ENCODE measurements at places on chromosomes 7 and 10.

GRCh38 chr10:74202356-74202755, 51.3 kb downstream of the ADK start:
- no peak for DNase-seq

DNA sequence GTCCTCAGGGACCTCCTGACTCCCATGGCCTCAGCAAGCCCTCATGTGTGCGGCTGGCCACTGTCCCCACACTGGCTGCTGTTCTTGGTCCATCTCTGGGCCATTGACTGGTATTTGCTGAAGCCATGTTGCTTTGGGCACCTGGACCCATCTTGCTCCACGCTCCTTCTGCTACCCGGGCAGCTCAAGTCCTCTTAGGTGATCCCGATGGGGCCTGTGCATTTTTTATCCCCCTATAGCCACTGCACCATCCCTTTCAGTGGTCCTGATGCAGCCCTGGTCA, 16.7 kb downstream of the RAMP3 start:
- DNase-seq: peak; percentile 3

DNA sequence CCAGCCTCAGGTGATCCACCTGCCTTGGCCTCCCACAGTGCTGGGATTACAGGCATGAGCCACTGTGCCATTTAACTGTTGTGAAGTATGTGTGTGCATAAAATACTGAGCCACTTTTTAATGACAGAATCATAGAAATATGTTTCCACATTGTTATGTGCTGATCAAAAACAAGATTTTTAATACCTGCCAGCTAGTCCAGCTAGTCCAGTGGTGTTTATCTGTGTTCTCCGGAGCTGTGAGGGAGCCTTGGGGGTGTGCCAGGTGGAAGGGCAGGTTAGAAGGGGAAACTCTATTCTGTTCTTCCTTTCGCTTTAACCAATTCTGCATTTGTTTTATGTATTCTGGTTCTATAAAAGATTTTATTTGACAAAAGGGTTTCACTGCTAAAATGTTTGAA, 7.0 kb downstream of the FAM221A start:
- no peak for DNase-seq

DNA sequence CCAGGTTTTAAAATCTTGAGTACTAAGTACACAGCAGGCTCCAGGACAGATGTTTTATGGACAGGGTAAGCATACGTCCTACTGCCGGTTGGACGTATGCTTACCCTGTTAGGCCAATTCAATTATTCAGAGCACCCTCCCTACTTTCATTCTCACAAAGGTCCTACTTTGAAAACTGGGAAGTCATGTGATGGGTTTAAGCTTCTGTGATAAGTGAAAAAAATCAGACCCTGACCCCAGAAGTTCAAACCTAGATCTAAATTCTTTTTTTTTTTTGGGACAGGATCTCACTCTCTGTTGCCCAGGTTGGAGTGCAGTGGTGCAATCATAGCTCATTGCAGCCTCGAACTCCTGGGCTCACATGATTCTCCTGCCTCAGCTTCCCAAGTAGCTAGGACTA, 55.2 kb downstream of the HIPK2 start:
- DNase-seq: no peak

DNA sequence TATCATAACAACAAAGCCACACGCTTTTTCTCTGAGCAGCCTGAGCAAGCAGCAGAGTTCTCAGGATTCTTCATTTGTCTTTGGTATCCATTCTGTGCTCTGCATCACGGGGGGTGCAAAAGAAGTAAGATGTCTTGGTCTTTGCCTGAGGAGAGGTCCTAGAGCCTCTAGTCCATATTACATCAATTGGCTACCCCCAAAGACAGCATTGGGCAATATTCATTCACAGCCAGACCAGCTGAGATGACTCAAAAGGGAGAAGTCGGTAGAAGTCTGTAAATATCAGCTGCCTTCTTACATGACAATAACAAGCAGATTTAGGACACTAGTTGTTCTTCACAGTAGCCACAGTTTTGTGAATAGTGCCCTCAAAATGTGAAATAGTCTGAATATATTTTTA, 66.6 kb downstream of the FZD1 start:
- no peak for DNase-seq

GRCh38 chr7:107501593-107501992, 31.7 kb downstream of the GPR22 start:
- DNase-seq: no peak

- no peak for DNase-seq
Observed at GRCh38 chr7:148264933-148265557, 325.5 kb upstream of the C7orf33 start.

DNA sequence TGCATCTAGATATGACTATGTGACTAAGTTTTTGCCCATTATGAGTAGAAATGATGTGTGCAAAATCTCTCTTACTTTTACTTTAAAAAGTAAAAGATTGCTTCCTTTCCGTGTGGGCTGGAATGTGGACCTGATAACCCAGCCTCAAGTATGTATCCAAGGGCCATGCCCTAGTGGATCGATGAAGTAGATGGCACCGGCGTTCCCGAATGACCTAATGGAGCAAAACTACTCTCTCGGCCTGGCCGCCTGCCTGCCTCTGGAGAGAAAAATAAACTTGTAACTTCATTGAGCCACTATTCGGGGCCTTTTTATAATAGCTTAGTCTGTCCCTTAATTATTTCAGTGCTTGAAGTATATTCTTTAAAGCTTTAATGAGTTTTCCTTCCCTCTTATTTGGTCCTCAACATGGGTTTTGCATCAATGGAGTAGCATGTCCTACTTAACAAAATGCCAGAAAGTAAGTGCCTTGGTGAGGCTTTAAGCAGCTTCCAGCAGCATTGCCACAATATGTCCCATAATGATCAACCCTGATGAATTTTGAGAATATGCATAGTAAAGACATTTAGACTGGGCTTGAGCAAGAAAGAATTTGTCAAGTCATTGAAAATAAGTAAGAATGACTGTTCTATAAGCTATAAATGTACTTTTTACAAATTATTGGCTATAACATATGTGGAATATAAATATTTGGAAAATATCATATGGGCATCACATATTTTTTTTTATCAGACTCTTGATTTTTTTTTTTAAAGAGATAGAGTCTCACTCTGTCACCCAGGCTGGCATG, 61.4 kb downstream of the PLXDC2 start:
- DNase-seq: no peak

GRCh38 chr7:29490094-29490607, 73.5 kb upstream of the PRR15 start:
- no peak for DNase-seq

DNA sequence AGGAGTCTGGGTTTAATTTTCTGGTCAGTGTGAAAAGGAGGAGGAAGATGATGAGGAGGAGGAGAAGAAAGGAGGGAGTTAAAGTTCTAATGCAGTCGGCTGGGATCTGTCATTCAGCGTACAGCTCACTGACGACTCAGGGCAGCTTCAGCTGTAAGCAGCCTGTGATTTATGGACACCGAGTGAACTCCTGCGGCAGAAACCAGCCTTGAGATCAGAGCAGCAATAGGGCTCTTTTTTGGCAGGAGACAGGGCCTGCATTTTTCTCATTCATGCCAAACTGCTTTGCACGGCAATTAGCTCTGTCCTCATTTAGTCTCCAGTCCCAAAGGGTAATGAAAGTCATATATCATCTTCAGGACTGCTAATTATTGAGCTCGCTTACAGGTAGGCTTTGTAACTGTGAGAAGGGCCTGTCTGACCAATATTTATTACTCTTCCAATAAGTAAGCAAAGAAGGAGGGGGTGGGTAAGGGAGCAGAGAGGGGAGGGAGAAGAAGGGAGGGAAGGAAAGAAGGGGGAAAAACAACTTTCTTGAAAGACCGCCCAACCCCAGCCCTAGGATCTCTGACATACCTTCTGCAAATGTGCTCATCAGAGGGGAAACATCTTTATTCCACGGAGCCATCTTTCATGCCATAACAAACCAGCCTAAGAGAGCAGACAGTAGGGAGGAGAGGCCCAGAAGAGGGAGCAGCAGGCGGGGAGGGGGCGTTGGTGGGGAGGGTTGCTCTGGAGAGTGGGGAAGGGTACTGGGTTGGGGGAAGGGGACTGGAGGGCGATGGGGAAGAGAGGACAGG, 48.1 kb upstream of the COMTD1 start:
- no peak for DNase-seq

GRCh38 chr10:48885376-48885775, 54.3 kb downstream of the LRRC18 start:
- no peak for DNase-seq

- DNase-seq: peak; percentile 32
Observed at GRCh38 chr7:23261843-23262452, 15.4 kb downstream of the GPNMB start.

- DNase-seq: no peak
Observed at GRCh38 chr7:157195868-157196267, 57.1 kb downstream of the UBE3C start.

- DNase-seq: no peak
Observed at GRCh38 chr10:110192552-110192951, 14.9 kb upstream of the MXI1 start.

DNA sequence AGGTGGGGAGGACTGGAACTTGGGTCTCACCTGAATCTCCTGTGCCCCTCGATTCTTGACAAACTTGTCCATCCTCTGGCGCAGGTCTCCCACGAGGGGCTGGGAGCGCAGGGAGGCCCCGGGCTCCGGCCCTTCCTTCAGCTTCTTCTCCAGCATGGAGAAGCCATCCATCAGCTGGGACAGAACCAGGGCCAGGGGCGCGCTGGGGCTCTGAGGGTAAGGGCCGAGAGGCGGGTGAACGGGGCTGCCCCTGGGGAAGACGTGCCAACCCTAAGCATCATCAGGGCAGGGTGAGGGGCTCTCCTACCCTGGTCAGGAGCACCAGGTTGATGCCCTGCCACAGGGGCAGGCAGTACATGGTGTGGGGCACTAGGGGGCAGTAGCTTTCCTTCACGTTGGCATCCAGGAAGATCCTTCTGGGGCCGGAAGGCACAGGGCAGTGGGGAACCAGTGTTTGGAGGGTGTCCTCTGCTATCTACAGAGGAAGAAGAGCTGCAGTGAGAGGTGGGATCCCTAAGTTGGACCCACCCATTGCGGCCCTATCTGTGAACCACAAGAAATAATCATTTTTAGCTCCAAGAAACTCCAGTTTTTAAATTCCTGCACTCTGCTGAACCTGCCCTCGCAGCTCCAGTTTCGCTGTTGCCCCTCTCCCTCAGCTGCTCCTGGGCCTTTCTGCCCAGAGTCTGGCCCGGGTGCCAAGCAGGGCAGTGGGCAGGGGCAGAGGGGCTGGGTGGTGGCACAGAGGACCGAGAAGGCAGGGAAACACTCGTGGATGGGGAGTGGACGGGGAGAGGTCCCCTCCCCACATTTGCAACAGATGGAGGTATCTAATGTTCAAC, 10.8 kb upstream of the PYROXD2 start:
- DNase-seq: peak; percentile 20

DNA sequence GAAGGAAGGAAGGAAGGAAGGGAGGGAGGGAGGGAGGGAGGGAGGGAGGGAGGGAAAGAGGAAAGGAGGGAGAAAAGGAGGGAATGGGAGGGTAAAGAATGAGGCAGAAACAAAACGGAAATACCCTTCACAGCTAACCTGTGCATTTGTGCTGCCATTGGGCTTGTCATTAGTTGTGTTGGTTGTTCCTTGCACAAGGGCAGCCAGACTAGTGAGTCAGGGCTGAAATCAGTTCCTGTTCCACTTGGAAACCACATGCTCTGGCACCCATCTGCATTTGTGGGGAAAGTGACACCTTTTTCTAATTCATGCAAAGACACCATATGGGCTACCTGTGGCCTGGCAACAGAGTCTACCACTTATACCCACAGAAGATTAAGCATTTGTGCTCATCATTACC, 1004.0 kb upstream of the C7orf33 start:
- no peak for DNase-seq

- DNase-seq: no peak
Observed at GRCh38 chr7:27094304-27095049, 1.3 kb downstream of the HOXA1 start.

GRCh38 chr7:104772405-104773345, 241.3 kb upstream of the KMT2E start:
- DNase-seq: no peak

DNA sequence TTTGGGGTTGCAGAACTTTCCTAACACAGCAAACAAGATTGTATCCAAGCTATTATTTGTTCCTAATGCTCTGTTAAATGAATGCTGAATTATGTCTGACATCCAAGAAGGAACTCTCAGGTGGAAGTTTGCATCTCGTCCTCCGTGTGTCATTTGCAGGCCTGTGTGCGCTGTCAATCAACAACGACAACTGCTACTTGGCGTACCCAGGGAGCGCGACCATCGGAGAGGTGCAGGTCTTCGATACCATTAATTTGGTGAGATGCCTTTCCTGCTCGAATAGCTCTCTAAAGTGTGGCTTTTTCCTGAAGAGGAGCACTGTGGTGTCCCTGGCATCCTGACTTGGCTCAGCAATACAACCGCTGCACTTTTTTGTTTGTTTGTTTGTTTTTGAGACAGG, 26.9 kb downstream of the WIPI2 start:
- DNase-seq: no peak

GRCh38 chr7:1065585-1066241, 21.4 kb downstream of the GPR146 start:
- peak; percentile 73 for DNase-seq

- no peak for DNase-seq
Observed at GRCh38 chr7:19957664-19958063, 184.2 kb upstream of the TMEM196 start.

DNA sequence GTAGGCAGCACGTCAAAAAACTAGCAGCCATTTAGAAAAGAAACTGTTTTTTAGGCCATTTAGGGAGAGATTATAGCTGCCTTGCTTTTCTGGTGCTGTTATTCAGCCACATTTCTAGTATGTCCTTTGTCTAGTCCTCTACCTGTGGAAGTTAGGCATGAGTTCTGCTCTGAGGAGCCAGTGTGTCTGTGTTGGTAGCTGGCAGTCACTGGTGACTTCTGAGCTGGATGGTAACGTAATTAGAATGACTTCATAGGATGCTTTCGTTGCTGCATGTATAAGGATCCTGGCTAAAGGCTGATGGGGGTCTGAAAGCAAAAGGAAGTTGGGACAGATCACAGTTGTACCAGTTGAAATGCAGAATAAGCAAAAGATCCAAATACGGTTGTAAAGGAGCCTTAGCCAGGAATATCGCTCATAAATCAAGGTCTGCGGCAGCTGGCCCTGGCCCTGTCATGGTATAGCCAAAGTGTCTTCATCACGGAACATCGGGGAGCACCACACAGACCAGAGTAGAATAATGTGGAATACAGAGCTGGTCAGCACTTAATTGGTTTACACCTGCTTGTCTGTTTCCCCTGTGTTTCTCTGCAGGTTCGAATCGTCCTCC, 226.7 kb downstream of the EXOC4 start:
- DNase-seq: no peak

DNA sequence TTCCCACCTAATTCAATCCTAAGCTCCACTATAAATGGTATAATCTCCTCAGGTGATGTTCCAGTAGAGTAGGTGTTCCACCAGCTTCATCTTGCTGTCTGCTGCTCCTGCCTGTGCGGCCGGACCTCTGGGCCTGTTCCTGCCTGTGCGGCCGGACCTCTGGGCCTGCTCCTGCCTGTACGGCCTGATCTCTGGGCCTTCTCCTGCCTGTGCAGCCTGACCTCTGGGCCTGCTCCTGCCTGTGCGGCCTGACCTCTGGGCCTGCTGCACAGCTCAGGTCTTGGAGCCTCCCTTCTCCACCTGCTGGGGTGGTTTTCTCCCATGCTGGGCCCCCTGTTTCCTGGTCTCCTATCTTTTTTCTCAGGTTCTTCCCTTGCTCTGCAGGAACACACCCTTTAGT, 117.8 kb downstream of the USP6NL start:
- no peak for DNase-seq
